Activated naive CD4-positive, alpha-beta T cell treated with anti-CD3 and anti-CD28 coated beads for 36 hours (primary cell): ENCODE measurements at places on chromosomes 4 and X.

DNA sequence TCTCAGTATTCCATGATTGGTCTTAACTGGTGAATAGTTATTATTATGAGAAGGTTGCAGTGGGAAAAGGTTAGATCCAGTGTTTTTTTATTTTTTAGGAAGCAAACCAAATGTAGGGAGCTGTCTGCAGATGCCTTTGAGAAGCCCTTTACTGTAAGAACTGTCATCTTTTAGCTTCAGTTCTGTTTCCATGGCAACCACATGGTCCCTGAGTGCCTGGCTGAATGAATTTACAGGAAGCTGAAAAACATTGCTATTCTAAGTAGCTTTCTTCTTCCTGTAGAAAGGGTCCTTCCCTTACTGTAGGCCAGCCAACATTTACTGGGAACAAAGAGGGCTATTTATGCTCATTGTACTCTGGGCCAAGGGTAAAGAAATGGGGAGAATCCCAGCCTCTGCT, 103.3 kb downstream of the DCLK2 start:
- no peak for DNase-seq

GRCh38 chrX:7788334-7788733, 54.6 kb upstream of the VCX start:
- DNase-seq = no peak

- DNase-seq = no peak
Measured at GRCh38 chr4:147733716-147734344, 1.9 kb downstream of the ARHGAP10 start.

DNA sequence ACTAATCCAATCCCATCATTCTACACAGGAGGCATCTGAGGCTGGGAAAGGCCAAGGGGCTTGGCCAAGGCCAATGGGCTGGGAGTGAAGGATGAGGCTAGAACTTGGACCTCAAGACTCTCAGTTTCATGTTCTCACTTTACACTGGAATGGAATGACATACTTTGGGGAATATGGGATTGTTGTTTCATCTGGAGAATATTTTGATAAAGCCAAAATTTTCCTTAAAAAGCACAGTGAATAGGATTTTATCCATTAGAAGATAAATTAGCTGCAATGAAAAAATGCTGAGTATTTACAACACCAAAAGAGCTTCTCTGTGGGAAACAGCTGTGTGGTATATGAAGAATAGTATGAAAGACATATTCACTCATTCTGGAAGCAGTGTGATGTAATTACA, 29.3 kb downstream of the SMIM20 start:
- DNase-seq = no peak

DNA sequence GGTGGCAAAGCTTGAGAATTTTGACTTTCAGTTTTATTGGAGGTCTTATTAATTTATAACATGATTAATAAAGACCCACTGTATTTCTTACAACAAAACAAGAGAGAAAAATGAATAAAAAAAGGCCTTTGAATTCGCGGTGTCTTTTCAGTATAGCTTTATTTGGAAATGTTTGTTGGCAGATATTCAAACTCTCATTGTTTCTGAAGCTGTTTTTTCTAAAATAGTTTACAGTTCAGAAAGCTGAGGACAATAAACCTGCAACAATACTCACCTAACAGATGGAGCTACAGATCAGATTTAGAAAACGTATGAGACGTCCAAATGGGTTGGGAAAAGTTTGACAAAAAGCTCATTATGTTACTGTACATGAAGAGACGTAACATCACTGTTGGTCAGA, 2.4 kb upstream of the SPARCL1 start:
- no peak for DNase-seq

GRCh38 chrX:151722241-151722846, 6.5 kb downstream of the FATE1 start:
- DNase-seq = peak; percentile 5

DNA sequence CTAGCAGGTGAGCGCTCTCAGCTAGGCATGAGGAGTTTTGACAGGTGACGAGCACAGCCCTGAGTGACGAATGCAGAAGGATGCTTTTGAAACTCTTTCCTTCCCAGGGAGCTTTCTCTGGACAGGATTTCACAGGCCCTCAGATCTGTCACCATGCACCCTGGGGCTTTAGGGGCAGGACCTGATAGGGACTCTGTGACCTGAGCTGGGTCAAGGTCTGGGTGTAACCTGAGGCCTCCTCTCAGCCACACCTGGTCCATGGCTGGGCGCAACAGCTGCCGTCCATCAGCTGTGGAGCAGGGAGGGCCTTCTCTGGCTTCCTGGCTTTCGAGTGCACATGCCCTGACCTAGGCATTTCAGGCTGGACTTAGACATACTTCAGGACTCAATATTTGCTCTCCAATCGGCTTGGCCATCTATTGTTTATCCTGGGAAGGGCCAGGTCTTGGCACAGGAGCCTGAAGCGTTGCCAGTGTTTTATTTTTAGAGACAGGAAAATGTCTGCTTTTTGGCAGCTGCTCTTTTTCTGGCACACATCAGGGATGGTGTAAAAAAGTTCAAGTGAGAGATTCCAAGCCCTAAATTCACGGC, 56.4 kb downstream of the C4orf51 start:
- no peak for DNase-seq

- no peak for DNase-seq
Measured at GRCh38 chrX:107014936-107015335, 14.9 kb upstream of the MORC4 start.

- no peak for DNase-seq
Measured at GRCh38 chr4:147481577-147482109, 746 bp downstream of the EDNRA start.

- no peak for DNase-seq
Measured at GRCh38 chrX:13597874-13598273, 28.5 kb downstream of the EGFL6 start.

GRCh38 chr4:6535329-6535692, 39.7 kb upstream of the MAN2B2 start:
- DNase-seq = no peak

GRCh38 chr4:16609170-16609758, 289.2 kb downstream of the LDB2 start:
- no peak for DNase-seq

DNA sequence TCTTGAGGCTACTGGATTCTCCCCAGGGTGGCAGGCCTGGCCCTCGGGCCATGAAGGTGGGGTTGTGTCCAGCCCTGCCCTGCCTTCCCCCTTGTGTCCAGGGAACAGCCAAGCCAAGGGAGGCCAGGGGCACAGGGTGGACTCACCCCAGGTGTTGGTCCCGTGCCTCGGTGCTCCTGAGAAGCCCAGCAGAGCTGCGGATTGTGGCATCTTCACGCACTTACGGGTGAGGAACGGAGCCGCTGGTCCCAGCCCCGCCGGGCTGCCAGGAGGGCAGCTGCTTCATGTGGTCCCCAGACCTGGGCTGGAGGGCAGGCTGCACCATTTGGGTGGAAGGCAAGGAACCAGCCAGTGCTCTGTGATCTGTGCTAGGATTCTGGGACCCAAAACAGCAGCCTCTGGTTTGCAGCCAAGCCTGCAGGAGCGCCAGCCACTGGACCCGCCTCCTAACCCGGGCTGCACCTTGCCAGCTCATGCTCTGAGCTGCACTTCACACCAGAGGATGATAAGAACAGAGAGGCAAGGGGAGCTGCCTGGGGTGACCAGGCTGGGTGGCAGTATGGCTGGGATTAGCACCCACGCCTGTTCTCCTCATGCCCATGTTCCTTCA, 36.1 kb upstream of the HMX1 start:
- DNase-seq = no peak

DNA sequence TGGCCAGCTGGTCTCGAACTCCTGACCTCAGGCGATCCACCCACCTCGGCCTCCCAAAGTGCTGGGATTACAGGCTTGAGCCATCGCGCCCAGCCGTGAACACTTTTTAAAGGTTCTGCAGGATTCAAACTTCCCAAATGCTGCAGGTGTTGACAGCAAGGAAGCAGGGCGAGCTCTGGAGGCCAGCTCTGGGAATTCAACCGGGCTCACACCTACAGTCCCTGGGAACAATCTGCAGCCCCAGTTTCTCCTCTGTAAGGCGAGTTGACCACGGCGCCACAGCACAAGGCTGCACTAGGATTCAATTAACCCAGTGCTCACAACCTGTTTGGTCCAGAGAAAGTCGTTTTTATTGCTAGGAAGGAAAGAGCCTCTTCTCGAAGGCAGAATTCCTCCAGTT, 1.6 kb downstream of the MTNR1A start:
- DNase-seq = no peak

GRCh38 chr4:158280856-158281255, 70.6 kb downstream of the TMEM144 start:
- no peak for DNase-seq

DNA sequence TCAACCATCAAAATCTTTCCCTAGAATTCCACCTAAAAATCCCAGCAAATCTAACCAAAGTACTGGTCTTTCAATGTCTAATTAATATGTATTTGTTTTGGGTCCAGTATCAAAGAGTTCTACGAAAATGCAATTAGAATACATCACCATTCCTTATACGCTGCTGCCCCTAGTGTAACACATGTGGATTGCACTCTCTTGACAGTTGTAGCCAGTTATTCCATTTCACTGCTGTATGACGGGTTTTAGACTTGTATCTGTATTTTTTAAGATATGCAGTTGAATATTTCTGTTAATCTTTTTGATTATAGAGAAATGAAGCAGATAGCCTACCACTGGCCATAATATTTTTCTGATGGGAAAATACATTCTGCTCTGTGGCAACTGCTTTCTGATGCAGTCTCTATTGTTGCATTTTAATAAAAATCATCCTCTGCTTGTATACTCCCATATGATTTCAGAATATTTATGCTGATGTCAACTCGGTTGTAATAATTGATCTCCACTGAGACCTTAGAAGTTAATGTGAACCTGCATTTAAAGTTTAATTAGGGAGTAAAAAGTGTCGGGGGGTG, 17.1 kb upstream of the PAGE2B start:
- DNase-seq = peak; percentile 35

DNA sequence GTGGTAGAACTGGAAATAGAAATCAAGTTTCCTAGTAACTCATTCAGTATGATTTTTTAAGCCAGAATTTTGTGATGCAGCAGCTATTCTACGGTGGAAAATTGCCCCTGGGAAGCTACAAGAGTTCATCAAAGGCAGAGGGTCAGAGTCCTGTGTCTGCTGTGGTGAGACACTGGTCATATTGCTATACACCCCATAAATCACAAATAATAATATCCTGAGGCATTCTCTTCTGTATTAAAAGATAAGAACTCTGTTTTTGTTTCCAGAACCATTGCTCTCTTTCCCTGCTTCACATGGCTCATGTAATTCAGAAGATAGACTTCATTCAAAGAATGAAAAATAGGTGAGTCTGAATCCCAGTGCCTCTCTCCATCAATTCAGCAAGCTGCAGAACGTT, 188.8 kb upstream of the NOCT start:
- no peak for DNase-seq

GRCh38 chrX:65925592-65925991, 114.3 kb downstream of the VSIG4 start:
- DNase-seq = no peak

DNA sequence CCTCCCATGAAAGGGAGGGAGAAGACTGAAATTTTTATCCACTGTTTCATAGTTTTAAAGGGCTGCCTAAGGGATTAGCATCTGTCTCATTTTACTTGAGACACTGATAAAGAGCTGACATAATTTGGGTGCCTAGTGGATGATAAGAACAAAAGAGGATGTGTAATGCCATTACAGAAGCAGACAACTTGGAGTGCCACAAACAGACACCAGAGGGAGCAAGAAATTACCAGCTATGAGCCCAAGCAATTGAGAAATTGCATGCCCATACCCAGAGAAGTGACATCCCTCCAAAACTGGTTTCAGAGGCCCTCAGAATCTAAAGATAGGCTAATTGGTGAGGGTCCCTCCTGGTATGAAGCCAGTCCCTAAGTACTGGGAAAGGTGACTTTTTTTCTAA, 38.5 kb upstream of the POU3F4 start:
- DNase-seq = peak; percentile 9

DNA sequence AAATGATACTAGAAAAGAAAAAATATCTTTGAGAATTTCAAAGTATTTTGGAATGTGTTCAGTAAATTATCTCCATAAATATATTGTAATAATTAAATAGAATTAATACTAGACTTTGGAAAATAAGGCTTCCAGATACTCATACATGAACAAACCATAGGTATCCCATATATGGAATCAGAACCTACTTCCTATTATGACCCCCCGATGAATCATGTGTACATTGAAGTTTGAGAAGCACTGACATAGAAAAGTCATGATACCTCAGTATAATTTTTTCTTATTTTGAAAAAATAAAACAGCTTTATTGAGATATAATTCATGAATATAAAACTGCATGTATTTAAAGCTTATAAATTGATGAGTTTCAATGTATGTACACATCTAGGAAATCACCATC, 27.2 kb upstream of the SMARCA5 start:
- DNase-seq = no peak

GRCh38 chrX:39674490-39675161, 423.1 kb downstream of the BCOR start:
- no peak for DNase-seq

- no peak for DNase-seq
Measured at GRCh38 chr4:93648258-93648657, 180.3 kb upstream of the ATOH1 start.

DNA sequence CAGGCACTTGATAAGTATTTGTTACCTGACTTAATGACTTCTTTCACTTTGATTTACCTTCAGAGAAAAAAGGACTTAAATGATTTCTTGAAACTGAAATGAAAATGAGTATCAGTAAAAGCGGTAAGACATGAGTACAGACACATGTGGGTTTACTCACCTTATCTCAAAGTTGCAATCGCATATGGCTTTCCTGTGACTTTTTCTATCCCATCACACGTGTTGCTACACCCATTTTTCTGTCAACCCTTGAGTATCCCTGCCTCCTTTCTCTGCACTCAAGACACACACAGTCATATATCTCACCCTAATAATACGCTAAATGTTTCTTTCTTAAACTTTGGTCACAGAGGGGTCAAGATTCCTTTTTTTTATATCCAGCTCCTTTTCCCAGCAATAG, 11.0 kb upstream of the ARHGEF38 start:
- no peak for DNase-seq

- no peak for DNase-seq
Measured at GRCh38 chrX:31127716-31128115, 55.9 kb upstream of the FTHL17 start.

GRCh38 chr4:82998898-82999297, 11.7 kb downstream of the LIN54 start:
- no peak for DNase-seq
